ENCODE measurements at places on chromosomes 5 and 9. TPM values are rescaled to one million over a fixed set of nuclear protein-coding genes. Genes with fewer than 3 reads are reported as not detected.
A peak's percentile ranks its signal among the peaks of the same experiment; 100 is the strongest.

ANKRD18B gene
- total RNA-seq = 27.0 TPM

GRCh38 chr5:98535901-98536300 lies 237.6 kb upstream of the RGMB start:
- H3K27ac ChIP-seq = no peak overlapping the region
- H3K4me3 ChIP-seq = no peak overlapping the region
- H3K4me1 ChIP-seq = no peaks in the 10 kb centered on the region

GRCh38 chr9:97812247-97812543 lies 40.8 kb upstream of the FOXE1 start:
- no peak overlapping the region for H3K4me3 ChIP-seq
- no peaks in the 10 kb centered on the region for H3K27me3 ChIP-seq
- no peaks in the 10 kb centered on the region for H3K36me3 ChIP-seq
- no peak for DNase-seq

SPINK13 gene
- total RNA-seq = not detected

RMI1 gene
- 4.0 TPM for total RNA-seq

FBXW11 gene
- total RNA-seq = 49.7 TPM

SMIM27 gene
- 6.8 TPM for total RNA-seq

DOCK8 gene
- 11.4 TPM for total RNA-seq

SH3PXD2B gene
- 29.2 TPM for total RNA-seq

DNA sequence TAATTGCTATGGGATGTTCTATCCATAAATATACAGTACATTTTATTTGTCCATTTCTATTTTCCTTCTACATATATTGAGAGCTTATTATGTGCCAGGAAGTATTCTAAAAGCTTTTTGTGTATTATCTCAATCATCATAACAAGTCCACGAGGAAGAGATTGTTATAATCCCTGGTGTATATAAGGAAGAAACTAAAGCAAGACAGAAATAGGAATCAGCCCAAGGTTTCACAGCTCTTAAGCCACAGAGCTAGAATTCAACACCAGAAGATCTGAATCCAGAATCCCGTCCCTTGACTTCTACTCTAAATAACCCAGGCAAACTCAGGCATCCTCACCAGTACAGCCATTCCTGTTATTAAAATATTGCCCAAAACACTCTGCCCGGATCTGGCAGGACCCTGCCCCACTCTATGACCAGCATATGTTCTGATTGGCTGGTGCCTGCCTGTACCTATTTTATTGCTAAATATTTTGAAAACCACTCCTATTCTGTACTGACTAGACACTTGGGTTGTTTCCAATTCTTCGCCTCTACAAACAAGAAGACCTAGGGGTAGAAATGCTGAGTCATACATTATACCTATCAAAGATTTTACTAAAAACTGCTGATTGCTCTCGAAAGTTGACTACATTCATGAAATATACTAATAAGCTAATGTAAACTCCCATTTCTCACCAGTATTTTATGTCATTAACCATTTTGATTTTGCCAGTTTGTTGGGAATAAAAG lies 297.4 kb downstream of the ENC1 start:
- no peak overlapping the region for H3K27ac ChIP-seq
- H3K27me3 ChIP-seq = no peaks in the 10 kb centered on the region
- no peak overlapping the region for H3K4me3 ChIP-seq
- no peaks in the 10 kb centered on the region for H3K36me3 ChIP-seq

GRCh38 chr5:6714226-6715041 lies 1.2 kb downstream of the TENT4A start:
- peak overlapping the region; percentile 88 for H3K27ac ChIP-seq
- H3K4me1 ChIP-seq = peaks cover 56% of the 10 kb centered on the region
- no peaks in the 10 kb centered on the region for H3K36me3 ChIP-seq

- H3K4me1 ChIP-seq = peaks cover 7% of the 10 kb centered on the region
- H3K4me3 ChIP-seq = no peak overlapping the region
- DNase-seq = no peak
- no peak overlapping the region for H3K27ac ChIP-seq
- H3K36me3 ChIP-seq = no peaks in the 10 kb centered on the region
Measured at GRCh38 chr5:169174923-169175322, 126.0 kb downstream of the SLIT3 start.

DNA sequence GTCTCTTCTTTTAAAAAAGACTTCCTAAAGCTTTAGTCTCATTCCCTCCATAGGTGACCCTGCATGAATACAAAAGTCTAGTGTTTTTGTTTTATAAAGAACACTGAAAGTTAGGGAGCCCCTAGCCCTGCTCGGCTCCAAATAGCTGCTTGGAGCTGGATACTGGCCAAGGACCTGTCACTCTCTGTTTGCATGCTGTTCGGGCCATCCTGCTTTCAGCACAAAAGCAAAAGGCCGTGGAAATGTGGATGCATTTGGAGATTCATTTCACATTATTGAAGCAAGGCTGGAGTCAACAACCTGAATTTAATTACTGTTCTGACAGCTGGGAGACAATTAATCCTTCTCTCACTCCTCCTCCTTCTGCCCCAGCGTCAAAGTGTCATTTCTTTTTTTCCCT lies 151.7 kb upstream of the NMUR2 start:
- H3K4me3 ChIP-seq = no peak overlapping the region
- H3K36me3 ChIP-seq = no peaks in the 10 kb centered on the region
- no peak for DNase-seq

GRCh38 chr9:78676623-78677022 lies 379.7 kb downstream of the PSAT1 start:
- DNase-seq = no peak
- H3K4me3 ChIP-seq = no peak overlapping the region
- H3K4me1 ChIP-seq = no peaks in the 10 kb centered on the region
- no peak overlapping the region for H3K27ac ChIP-seq

DNA sequence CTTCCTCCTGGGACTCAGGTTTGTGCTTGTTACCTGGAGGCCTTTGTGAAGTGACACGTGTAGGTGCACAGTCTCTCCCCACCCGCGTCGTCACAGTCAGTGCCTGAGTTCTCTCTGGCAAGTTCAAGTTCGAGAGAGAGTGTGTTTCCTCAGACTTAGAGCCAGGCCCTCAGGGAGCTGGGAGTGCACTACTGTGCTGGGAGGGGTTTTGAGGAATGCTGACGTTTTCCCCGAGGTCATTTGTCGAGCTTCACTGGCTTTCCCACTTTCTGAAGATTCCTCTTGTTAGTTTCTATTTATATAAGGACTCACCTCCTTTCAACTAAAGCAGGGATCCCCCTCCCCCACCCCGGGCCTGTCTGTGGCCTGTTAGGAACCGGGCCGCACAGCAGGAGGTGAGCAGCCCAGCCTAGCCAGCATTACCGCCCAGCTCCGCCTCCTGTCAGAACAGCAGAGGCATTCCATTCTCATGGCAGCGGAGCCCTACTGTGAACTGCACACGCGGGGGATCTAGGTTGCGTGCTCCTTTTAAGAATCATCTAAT lies 209.2 kb downstream of the DIRAS2 start:
- no peaks in the 10 kb centered on the region for H3K36me3 ChIP-seq
- peaks cover 7% of the 10 kb centered on the region for H3K4me1 ChIP-seq
- DNase-seq = no peak
- no peak overlapping the region for H3K27ac ChIP-seq

GRCh38 chr5:15807248-15807647 lies 307.3 kb downstream of the FBXL7 start:
- H3K27ac ChIP-seq = no peak overlapping the region
- no peaks in the 10 kb centered on the region for H3K27me3 ChIP-seq
- peaks cover 6% of the 10 kb centered on the region for H3K4me1 ChIP-seq
- DNase-seq = no peak
- no peak overlapping the region for H3K4me3 ChIP-seq
- no peaks in the 10 kb centered on the region for H3K36me3 ChIP-seq

NMUR2 gene
- total RNA-seq = not detected

DNA sequence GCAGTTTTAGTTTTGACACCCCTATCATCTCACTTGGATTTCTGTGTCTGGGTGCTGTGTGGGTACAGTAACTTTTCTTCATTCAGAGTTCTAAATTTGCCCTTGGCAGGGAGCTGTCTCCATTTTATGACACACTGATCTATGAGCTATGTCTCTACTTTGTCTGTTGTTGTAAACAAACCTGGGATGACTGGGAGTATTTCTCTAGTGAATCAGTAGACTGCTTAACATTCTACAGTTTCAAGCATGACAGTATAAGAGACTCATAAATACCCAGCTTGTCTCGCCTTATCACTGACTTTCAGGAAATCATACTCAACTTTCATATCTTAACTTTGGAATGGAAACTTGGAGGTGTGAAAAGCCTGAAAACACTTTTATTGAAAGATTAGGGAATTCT lies 212.1 kb upstream of the NUDT12 start:
- H3K36me3 ChIP-seq = no peaks in the 10 kb centered on the region
- H3K27me3 ChIP-seq = no peaks in the 10 kb centered on the region
- no peak for DNase-seq
- no peaks in the 10 kb centered on the region for H3K4me1 ChIP-seq
- H3K4me3 ChIP-seq = no peak overlapping the region
- no peak overlapping the region for H3K27ac ChIP-seq

PTGES2 gene
- 51.3 TPM for total RNA-seq

AGTPBP1 gene
- 12.0 TPM for total RNA-seq

CDO1 gene
- total RNA-seq = 2.6 TPM

IL7R gene
- 5.6 TPM for total RNA-seq

ARSI gene
- total RNA-seq = 4.5 TPM

GRCh38 chr5:159678657-159679392 lies 237.5 kb upstream of the ADRA1B start:
- H3K4me3 ChIP-seq = no peak overlapping the region
- no peaks in the 10 kb centered on the region for H3K4me1 ChIP-seq
- no peak for DNase-seq
- H3K27me3 ChIP-seq = no peaks in the 10 kb centered on the region
- H3K36me3 ChIP-seq = no peaks in the 10 kb centered on the region

GRCh38 chr9:70382709-70383605 lies 31.5 kb downstream of the KLF9 start:
- H3K4me3 ChIP-seq = no peak overlapping the region
- H3K27ac ChIP-seq = no peak overlapping the region
- no peaks in the 10 kb centered on the region for H3K4me1 ChIP-seq
- H3K27me3 ChIP-seq = no peaks in the 10 kb centered on the region
- DNase-seq = no peak
- peaks cover 33% of the 10 kb centered on the region for H3K36me3 ChIP-seq

FCHO2 gene
- total RNA-seq = 35.0 TPM

UGT3A1 gene
- total RNA-seq = 0.19 TPM

GRCh38 chr5:6634306-6634705 lies 1.1 kb downstream of the SRD5A1 start:
- peaks cover 17% of the 10 kb centered on the region for H3K36me3 ChIP-seq
- DNase-seq = no peak
- H3K27ac ChIP-seq = peak overlapping the region; percentile 92
- H3K27me3 ChIP-seq = no peaks in the 10 kb centered on the region
- H3K4me1 ChIP-seq = peaks cover 64% of the 10 kb centered on the region

GRCh38 chr5:1797855-1798254 lies 1.8 kb downstream of the MRPL36 start:
- peaks cover 24% of the 10 kb centered on the region for H3K36me3 ChIP-seq
- peak; percentile 60 for DNase-seq
- peaks cover 35% of the 10 kb centered on the region for H3K4me1 ChIP-seq
- no peaks in the 10 kb centered on the region for H3K27me3 ChIP-seq

PCDHGA3 gene
- total RNA-seq = 2.2 TPM

GRCh38 chr5:17279487-17279886 lies 62.1 kb downstream of the BASP1 start:
- peaks cover 9% of the 10 kb centered on the region for H3K36me3 ChIP-seq
- no peak overlapping the region for H3K27ac ChIP-seq
- no peak for DNase-seq

IRX4 gene
- total RNA-seq = 24.0 TPM

DNA sequence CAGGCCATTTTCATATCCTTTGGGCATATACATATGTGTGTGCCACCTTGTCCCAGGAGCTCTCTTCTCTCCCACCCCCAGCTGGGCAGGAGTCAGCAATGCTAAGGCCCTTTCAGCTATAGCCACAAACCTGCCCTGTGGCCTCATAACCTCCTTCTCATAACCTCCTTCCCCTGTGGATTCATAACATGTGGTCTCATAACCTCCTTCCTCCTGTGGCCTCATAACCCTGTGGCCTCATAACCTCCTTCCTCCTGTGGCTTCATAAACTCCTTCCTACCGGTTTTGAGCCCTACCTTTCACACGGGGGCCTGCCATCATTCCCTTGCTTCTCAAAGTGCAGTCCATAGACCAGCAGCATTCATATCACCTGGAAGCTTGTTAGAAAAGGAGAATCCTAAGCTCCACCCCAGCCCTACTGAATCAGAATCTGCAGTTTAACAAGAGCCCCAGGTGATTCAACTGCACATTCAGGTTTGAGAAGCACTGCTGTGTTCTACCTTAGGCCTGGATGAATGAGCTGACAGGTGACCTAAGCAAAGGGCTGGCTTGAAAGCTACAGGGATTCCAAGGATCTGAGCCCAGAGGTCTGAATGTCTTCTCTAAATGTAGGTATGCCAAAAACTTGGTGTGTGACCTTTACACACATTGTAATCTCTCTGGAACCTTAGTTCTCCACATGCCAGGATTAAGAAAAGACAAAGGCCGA lies 41.9 kb upstream of the PLPP6 start:
- H3K4me1 ChIP-seq = no peaks in the 10 kb centered on the region
- no peak for DNase-seq
- no peaks in the 10 kb centered on the region for H3K36me3 ChIP-seq
- H3K4me3 ChIP-seq = no peak overlapping the region
- no peaks in the 10 kb centered on the region for H3K27me3 ChIP-seq
- H3K27ac ChIP-seq = no peak overlapping the region

DNA sequence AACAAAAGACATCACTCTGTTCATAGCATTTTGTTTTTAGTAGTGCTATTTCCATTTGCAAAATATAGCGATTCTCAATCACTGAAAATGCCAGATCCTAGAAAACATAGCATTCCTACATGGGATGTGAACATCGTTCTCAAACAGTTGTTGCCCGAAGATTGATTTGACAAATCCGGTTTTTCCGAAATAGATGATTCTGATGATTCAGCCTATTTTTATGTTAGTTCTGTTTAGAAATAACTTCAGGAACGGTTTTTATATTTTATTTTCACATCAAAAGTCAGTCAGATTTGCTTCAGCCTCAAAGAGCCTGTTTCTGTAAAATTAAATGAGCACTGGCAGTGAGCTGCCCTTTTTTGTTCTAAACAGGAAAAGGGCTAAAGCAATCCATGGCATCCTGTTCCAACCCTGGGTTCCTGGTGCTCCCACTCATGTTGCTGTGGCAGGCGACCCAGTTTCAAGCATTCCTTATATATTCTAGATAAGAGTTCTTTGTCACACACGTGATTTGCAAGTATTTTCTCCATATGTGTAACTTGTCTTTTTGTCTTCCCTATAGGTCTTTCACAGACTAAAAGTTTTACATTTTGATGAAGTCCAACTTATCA lies 14.2 kb upstream of the PSIP1 start:
- DNase-seq = no peak
- no peak overlapping the region for H3K4me3 ChIP-seq
- H3K36me3 ChIP-seq = no peaks in the 10 kb centered on the region
